ENCODE measurements at places on chromosomes 2 and 18.

GRCh38 chr2:58215429-58215828 lies 25.7 kb downstream of the FANCL start:
- DNase-seq = no peak

- peak; percentile 83 for DNase-seq
Observed at GRCh38 chr2:42132191-42132965, 36.8 kb upstream of the EML4 start.

DNA sequence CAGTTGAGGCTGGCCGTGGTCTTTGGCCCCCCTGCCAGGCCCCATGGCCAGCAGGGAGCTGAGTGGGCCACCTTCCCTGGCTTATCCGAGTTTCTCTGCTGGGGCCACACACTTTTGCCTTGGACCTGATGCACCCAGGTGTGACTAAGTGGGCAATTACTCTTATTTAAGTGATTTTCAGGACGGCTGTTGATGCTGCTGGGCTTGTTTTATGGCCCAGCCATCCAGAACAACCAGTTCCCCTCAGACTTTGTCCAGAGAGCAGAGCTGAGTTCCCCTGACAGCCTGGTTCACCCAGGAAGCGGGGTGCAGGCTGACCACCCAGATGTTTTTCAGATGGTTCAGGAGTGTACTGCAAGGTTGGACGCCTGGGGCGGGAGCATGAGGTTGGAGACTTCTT lies 68.8 kb downstream of the GLI2 start:
- DNase-seq = no peak

- no peak for DNase-seq
Observed at GRCh38 chr2:26571316-26571715, 69.8 kb downstream of the CIB4 start.

GRCh38 chr18:32930695-32931301 lies 158.0 kb upstream of the KLHL14 start:
- DNase-seq = no peak

DNA sequence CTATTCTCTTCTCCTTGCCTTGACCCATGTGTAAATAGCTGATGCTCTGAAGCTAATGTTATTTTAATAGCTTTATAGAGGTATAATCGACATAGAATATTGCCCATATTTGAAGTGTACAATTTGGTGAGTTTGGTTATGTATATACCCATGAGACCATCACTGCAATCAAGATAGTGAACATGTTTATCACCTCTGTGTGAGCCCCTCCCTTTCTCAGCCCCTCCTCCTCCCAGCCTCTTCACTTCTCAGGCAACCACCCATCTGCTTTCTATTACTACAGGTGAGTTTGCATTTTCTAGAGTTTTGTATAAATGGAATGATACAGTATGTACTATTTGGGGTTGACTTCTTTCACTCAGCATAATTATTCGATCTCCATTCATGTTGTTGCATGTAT lies 181.1 kb downstream of the INO80D start:
- DNase-seq = no peak

DNA sequence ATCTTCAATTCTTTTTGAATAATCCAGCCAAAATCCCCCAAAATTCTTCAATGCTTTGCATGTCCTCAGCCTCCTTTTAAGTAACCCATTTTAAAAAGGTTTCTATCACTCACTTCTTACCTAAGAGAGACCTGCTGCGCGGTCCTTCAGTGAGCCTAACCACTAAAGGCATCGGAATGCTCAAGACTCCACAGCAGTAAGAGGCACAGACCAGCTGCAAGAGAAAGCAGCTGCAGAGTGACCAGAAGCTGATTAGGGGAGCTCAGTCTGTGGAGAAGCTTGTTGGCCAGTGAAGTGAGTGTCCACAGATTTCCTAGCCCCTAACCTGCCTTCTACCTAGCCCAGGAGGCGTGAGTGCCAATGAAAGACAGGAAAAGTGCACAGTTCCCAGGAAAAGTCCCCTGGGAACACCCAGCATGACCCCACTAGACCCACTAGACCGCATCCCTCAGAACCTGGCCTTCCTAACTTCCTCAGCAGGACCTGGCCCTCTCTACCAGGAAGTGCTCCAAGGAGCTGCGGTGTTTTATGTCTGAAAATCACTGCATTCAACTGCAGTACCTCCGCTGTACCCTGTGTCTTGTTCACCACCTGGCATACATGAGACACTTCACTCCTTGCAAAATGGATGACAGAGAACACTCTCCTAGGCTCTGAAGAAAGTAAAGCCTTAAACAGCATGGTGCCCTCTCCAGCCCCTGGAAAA lies 10.1 kb downstream of the MBOAT2 start:
- no peak for DNase-seq
